HEK293T (cell line): ENCODE measurements at places on chromosomes 2 and 18.
A peak's percentile ranks its signal among the peaks of the same experiment; 100 is the strongest.

GRCh38 chr2:215269397-215270117 lies 42.3 kb upstream of the ATIC start:
- DNase-seq, result peak; percentile 67

- no peak for DNase-seq
These were observed 81.7 kb upstream of the TAF1B start for GRCh38 chr2:9761577-9761976.

DNA sequence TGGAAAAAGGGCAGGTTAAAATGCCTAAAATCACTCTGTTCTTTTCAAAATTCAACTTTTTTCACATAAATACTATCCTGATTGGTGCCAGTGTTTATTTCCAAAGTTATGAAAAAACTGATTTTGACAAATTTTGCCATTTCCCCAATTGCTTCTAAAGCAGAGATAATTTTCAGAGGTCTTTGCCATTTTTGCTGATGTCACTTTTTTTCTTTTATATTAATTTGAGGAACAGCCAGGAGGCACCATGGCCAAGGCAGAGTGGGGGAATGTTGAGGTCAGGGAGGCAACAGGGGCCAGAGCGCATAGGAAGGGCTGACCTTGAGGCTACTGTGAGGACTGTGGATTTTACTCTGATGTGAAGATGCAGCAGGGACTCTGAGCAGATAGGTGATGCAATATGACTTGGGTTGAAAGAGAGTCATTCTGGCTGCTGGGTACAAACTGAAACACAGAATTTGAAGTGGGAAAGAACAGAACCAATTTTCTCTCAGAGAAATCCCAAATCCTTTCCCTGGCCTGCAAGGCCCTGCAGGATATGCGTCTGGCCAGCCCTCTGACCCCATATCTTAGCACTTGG lies 75.1 kb upstream of the LDAH start:
- DNase-seq, result no peak

GRCh38 chr18:34866739-34867138 lies 156.6 kb downstream of the DTNA start:
- peak; percentile 46 for DNase-seq

DNA sequence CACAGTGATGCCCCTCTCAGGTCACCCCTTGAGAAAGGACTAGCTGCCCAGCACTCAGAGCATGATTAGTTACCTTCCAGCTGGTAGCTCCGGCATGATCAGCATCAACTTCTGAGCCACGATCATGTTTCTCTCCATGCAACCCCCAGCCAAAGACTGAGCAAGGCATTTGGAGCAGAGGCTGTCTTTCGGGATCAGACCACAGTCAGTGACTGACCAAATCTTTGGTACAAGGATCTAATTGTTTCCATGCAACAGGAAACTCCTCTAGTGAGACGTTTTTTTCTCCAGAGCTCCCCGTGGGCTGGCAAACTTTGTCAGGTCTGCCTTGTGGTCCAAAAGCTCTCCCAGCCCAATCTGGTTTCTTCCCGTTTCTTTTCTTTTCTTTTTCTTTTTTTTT lies 244.3 kb downstream of the METTL4 start:
- no peak for DNase-seq

GRCh38 chr2:217948897-217949296 lies 53.9 kb downstream of the TNS1 start:
- DNase-seq, result no peak

DNA sequence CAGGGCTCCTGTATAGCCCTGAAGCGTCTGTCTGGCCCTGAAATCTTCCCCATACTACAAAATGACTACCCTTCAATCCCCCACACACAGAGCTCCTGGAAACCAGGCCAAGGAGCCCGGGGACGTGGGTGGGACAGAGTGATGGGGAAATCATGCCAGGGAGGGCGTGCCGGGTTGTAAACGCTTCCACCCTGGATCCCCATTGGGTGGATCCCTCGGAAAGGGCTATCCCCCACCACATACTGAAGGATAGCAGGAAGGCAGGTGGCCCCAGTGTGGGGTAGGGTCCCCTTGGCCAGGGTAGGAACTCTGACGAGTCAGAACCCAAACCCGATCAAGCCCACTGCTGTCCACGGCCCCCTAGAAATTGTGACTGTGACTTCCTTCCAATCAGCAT lies 91.7 kb downstream of the INHBB start:
- no peak for DNase-seq

- no peak for DNase-seq
These were observed 33.8 kb downstream of the SDC1 start for GRCh38 chr2:20190876-20191713.

DNA sequence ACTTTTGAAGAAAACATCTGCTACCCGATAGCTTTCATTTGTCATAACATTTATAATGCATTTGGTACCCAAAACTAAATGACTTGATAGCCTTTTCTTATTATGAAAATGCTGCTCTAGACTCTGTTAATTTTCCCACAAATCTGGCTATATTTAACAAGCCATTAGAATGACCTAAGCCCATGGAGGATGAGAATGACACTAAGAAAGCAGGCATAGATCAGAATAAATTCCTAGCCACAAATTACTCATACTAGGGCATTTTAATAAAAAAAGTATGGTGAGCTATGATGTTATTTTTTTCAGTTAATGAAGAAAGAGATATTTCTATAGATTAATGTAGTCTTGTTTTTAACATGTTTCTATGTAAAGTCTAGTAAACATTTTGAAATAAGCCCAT lies 1728.3 kb downstream of the SUCLG1 start:
- no peak for DNase-seq

DNA sequence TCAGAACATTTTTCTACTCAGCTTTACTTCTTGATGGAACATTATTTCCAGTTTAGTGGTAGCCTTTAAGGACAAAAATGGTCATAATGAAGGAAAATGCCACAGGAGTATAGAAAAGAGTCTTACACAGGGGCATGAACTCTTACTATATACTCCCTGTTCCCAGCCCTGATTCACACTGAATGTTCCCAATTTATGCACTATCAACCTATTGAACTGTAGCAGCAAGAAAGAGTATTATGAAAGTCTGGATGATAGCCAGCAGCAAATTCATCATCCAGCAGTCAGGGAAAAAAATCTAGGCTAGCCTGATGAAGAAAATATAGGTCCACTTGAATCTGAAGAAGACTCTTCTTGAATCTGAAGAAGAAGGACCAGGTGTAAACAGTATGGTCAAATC lies 1170.3 kb upstream of the CHAC2 start:
- no peak for DNase-seq

GRCh38 chr18:3441290-3441689 lies 8.7 kb upstream of the TGIF1 start:
- no peak for DNase-seq

- DNase-seq, result no peak
These were observed 219.1 kb downstream of the SETBP1 start for GRCh38 chr18:44899832-44900231.

DNA sequence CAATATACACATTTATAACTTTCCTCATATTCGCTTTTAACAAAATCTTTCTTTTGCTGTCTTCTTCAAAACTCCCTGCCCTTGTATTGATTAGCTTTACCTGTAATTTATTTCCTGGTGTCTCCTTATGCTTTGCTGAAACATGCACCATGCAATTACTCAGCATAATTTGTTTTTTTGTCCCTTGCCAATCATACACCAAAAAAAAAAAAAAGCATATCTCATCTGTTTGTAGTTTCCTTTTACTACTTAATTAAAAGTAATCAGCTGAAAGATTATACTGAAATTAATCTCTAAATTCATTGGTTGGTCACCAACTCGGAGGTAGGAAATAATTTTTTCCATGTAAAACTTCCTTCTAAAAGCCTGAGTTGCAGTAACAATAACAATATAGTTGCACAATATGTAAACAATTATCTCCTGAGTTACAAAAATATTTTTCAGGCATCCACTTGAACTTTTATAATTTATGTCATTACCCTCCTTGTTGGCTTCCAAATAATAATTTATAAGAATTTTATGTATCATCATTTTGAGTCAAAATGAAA lies 53.0 kb upstream of the ROCK1 start:
- DNase-seq, result no peak

GRCh38 chr2:96940001-96940615 lies 46.3 kb downstream of the FAM178B start:
- DNase-seq, result no peak

DNA sequence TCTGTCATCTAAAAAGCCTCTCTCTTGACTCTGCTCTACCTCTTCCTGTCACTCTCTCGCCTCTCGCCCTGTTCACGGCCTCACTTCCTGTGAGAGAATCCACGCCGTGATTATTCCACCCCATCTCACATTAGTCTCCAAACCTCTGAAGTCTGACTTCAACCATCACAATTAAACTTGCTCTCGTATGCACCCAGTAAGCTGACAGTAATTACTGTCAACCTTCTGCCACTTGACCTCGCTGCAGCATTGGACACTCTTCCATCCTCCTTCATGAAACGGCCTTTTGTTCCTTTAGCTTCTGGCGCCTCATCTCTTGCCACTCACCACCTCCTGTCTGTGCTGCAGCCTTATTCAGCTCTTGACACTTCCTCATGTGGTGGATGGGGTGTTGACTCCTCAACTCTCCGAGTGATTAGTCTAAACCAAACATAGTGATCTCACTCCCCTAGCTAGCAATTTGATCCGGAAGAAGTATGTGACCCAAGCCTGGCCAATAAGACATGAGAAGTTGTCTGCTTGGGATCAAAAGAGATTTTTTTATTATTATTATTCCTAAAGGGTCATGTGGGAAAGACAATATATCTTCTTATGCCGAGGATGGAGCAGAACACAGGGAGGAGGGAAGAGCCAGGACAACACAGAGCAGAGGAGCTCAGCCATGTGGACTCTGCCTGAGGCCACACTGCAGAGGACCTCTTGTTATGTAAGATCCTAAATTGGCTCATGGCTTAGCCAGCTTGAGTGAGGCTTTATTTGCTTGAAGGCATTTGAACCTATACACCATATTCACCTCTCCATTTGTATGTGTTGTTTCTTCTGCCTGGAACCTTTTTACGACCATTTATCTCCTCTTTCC lies 38.4 kb upstream of the MYO1B start:
- DNase-seq, result no peak

DNA sequence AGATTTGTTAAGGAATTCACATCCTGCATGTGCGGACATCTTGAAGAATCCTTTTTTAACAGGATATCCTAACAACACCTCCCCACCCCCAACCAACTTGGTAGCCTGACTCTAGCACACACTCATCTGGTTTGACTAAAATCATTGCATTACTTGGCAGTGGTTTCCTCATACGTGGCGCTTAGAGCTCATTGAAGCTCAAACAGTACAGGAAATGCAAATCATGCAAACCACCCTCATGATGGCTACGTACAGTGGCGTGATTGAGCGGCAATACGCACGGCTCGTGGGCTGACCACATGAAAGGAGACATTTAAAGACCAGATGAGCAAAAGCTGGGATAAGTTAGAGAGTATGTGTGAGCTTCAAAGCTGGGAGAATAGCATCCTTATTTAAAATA lies 336.2 kb downstream of the ZEB2 start:
- no peak for DNase-seq

DNA sequence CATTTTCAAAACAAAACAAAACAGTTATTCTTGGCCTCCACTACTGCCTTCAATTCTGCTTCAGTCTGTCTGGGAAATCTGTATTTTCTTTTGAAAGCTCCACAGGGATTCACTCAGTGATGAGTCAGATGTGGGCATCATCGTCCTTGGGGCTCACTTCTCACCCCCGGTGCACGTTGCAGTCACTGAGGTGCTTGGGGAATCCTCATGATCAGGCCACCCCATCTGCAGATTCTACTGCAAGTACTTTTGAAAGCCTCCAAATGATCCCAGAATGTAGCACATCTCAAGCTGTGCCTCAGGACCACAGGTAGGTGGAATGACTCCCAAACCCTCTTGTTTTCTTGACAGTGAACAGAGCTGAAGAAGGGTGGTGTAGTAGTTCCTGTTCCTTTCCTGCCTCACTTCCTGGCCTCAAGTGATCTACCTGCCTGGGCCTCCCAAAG lies 34.3 kb downstream of the LPIN2 start:
- no peak for DNase-seq

GRCh38 chr2:18788592-18788991 lies 199.2 kb upstream of the NT5C1B start:
- no peak for DNase-seq

- no peak for DNase-seq
These were observed 195.0 kb downstream of the EPHA4 start for GRCh38 chr2:221377066-221377465.

- DNase-seq, result no peak
These were observed 214.4 kb upstream of the SP5 start for GRCh38 chr2:170500770-170501169.
